GM12891 (cell line): ENCODE measurements at places on chromosomes 6 and 20.

GRCh38 chr6:169807699-169808607 is 56.5 kb downstream of the ERMARD start:
- DNase-seq = no peak

DNA sequence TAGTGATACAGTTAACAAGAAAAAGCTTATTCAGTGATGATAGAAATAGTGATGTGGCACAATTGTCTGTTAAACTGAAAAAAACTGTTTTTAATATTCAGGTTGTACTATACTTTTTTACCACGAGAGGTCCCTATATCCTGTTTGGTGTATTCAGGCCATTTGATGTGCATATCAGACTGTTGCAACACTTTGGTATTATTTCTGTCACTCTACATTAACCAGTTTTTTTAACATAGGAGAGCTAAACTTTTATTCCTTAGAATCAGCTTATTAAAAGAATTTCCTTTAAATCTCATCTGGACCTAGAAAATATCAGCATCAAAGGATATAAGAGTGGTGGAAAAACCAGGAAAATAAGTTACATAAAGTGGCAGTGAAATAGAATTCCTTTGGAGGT is 36.8 kb downstream of the TSPYL4 start:
- DNase-seq = no peak

DNA sequence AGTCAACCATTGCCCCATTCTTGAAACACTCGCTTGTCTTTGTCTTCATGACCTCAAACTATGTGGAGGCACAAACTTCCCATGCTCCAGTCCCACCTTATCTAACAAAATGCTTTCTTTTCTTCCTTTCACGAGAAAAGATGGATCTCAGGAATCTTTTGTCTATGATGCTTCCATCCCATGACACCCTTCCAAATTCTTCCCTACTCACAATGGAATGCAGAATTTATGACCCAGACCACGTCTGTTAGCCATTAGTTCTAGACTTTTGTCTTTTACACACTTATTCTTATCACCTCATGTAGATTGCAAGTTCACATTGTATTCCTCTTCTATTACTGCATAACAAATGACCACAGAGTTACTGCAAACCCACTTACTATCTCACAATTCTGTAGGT is 24.2 kb upstream of the LAMP5 start:
- DNase-seq = no peak

DNA sequence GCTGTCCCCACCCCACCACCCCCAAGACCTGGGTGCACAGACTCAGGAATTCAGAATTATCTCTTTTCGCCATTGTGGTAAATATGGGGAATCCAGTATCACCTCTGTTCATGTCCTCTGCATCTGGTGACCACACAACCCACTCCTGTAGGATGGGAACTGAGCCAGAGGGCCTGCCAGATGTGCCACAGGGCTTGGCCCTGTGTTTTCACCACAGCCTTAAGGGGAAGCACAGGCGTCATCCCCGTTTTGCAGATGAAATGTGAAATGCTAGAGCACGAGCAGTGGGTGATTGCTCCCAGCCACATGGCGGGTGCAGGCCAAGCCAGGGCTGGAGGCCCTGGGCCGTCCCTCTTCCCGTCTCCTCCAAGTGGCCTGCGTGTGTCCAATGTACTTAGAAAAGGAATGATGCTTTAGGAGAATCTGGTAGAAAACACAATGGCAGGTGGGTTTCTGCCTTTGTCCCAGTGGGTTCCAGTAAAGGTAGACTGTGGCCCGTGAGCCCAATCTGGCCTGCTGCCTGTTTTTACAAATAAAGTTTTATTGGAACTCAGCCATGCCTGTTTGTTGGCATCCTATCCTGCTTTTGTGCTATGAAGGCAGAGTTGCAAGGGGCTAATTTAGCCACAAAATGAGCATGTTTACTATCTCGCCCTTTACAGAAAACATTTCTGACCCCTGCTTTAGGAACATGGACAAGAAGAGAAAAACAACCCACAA is 309.2 kb downstream of the CDH4 start:
- DNase-seq = no peak

DNA sequence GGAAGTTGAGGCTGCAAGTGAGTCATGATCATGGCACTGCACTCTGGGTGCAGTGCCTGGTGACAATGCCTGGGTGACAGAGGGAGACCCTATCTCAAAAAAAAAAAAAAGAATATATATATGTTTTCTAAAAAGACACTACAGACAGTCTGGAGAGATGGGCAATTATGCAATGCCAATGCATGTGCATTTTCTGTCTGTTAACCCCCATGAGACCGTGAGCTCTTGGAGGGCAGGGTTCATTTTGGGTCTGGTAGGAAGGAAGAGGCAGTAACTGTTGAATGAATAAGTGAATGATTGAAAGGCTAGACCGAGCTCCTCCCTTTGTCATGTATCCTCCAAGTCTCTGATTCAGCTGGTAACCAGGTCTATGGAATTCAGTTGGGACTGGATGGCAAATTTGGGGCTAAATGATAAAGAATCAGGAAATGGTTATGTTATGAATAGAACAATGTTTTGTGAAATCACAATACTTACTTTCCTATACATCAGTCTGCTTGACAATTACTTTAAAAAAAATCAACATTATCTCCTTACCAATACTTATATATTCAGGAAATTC is 5.6 kb upstream of the BLCAP start:
- DNase-seq = no peak

GRCh38 chr20:1600736-1601135 is 19.1 kb downstream of the SIRPB1 start:
- DNase-seq = no peak

DNA sequence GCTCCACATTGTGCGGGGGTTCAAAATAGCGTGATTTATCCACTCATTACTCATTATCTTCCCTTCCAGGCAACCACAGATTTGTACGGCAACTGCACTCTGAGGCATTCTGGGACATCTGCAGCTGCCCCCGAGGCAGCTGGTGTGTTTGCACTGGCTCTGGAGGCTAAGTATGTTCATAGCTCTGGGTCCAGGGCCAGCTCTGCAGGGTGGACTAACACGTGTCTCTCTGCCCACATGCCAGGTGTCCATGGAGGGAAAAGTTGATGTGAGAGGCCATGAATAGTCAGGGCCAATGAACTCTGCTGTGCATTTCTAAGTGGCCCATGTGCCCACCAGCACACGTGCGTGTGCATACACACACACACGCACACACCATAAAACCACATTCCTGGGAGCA is 74.9 kb downstream of the BFSP1 start:
- no peak for DNase-seq

- no peak for DNase-seq
These were observed 381.8 kb downstream of the CENPW start for GRCh38 chr6:126721581-126722160.

GRCh38 chr6:168183613-168183970 is 104.6 kb upstream of the FRMD1 start:
- no peak for DNase-seq

GRCh38 chr6:70956451-70957283 is at the start of gene B3GAT2:
Gene B3GAT2, minus strand, starts transcription at chr6:70957060. Its CDS starts 631 bp downstream, at chr6:70956429.
- peak; percentile 17 for DNase-seq

GRCh38 chr6:24827162-24827561 is 28.4 kb upstream of the ARMH2 start:
- no peak for DNase-seq
